ENCODE measurements at places on chromosomes 7 and 10.
A peak's percentile ranks its signal among the peaks of the same experiment; 100 is the strongest.

DNA sequence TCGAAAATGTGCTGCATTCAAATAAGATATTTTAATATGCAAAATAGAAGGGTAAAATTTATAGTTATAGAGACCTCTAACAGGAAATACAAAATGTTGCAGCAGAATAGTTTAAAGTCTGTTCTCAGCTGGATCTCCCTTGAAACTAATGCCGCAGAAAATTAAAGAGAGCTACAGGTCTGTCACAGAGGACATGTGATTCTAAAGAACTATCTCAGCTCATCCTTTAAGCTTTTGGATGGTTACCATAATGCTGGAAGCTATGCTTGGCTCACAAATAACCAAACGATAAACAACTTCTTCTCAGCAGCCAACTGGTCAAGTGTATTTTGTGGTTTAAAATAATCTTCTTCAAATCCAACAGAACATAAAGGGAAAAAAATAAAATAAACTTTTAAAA lies 353.0 kb downstream of the PARD3 start:
- no peak for DNase-seq

GRCh38 chr10:44398747-44399658 lies 14.1 kb upstream of the CXCL12 start:
- DNase-seq, result no peak

DNA sequence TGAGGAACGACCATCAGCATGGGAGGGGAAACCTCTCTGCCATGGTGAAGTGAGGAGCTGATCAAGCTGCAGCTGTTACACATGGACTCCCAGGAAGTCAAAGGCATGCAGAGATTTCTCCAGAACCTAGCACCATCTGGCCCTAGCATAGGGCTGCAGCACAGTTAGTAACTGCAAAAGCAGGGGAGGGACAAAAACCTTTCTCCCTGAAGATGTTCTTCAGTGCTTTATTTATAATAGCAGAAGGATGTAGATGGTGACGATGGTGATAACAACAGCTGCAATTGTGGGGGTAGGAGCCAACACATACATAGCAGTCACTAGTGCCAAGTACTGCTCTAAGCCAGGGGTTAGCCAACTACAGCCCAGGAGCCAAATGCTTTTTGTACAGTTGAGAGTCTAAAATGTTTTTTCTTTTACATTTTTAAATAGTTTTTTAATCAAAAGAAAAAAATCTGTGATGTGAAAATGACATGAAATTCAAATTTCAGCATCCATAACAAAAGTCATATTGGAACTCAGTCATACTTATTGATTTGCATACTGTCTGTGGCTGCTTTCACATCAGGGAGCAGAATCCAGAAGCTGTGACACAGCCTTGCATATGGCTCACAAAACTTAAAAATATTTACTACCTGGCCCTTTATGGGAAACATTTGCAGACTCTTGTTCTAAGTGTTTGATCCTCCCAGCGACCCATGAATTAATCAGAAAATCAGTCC lies 299.5 kb downstream of the ELMO1 start:
- no peak for DNase-seq

- no peak for DNase-seq
Measured at GRCh38 chr10:110350812-110351211, 46.1 kb upstream of the SMNDC1 start.

- DNase-seq, result no peak
Measured at GRCh38 chr10:105707603-105708002, 1066.5 kb downstream of the SORCS3 start.

- peak; percentile 94 for DNase-seq
Measured at GRCh38 chr10:121027371-121027770, 176.2 kb downstream of the WDR11 start.

DNA sequence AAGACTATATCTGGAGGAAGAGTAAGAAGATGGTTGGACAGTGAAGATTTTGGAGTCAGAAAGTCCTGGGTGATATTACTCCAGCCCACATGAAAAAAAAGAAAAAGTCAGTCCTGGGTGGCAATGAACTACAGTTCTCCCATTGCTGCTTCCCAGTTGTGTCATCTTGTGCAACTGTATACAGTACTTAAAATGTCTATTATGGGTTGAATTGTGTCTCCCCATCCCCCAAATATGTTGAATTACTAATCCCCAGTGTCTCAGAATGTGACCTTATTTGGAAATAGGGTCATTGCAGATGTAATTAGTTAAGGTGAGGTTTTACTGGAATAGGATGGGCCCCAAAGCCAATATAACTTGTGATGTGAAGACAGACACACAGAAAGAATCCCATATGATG lies 15.6 kb downstream of the SEC23IP start:
- DNase-seq, result no peak

DNA sequence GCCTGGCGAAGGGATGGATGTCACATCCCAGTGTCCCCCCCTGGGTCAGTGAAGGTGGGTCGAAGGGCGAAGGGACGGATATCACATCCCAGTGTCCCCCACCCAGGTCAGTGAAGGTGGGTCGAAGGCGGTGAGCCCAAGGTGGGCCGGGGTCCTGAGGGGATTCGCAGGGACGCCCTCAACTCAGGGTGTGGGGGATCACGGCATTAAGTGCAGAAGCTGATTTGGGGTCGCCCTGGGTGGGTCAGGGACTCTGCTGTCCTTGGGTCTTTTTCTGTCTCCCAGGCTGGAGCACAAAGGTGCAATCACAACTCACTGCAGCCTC lies 21.9 kb downstream of the ADAP1 start:
- no peak for DNase-seq

DNA sequence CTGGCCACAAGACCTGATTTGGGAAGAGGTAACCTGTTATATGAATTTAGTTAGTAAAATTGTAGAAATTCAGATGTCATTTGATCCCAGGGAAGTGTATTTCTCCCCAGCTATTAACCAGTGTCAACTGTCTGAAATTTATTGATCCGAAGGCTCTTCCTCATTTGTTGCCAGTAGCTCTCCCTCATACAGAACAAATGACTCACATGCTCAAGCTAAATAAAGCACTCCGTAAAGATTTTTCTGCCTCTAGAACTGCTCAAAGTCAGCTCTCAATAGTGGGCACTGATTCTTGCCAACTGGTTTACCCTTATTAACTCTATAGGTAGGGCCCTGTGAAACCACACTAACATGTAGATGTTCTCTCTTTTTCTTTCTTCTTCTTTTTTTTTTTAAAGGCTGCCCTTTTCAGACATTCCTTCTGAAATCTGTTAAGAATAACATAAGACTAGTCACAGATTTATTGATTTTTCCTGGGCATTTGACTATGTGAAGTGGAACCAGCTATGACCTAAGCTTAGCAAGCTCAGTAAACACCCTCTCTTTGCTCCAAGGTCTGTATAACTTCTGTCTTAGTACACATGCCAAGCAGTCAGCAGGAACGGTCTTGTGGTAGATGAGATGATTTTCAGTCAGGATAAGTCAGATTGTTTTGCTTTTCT lies 21.8 kb downstream of the RPA3 start:
- no peak for DNase-seq

DNA sequence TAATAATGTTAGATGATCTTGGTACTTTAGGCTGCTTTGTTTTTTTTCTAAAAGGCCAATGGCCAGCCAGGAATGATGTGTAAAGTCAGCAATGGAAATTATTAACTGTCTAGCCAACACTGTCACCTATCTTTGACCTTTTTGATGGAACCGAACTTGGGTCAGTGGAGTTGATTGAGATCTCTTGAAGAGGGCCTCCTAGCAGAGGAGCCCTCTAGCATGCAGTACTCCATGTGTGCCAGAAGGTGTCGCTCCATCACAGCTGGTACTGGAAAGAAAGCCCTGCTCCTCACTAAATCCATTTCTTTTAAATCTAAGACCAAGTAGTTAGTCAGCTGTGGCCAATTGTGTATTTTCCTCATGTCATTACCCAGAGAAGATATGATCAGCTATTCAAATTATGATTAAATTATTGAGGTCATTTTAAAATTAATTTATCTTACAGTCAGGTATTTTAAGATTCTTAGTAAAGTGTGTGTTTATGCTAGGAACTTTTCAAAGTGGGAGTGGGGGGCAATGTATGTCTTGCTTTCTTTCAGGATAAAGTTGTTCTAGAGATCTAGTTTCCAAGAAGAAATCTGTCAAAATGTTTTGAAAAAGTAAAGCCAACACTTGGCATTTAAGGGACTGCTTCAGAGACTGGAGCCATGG lies 33.1 kb upstream of the CROT start:
- peak; percentile 75 for DNase-seq

- no peak for DNase-seq
Measured at GRCh38 chr10:16856092-16856491, 38.9 kb upstream of the RSU1 start.

Measured in NCI-H82 (cell line).